Endothelial cell (in vitro differentiated cells): ENCODE measurements at places on chromosomes 2 and 18.

DNA sequence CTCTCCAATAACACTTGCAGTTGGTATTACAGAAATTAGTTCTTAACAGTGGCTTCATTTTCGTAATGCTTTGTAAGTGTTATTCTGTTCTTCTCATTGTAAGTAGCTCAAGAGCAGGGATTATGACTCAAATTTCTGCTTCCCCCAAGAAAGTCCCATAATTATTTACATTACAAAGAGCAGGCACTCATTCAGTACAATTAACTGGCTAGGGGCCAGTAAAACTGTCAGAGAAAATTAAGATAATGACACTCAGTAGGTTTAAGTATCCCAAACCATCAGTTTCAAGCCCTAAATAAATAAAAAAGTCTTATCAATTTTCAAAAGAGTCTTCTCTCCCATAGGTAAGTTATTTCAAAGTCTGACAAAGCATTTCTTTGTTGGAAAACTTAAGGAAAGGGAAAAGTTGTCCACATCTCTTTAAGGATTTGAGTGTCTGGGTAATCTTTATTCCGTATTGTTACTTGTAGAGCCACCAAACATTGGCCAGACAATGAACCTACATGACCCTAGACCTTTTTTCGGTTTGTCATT, 137.1 kb downstream of the ARHGAP28 start:
- no peaks in the 10 kb centered on the region for H3K4me1 ChIP-seq
- DNase-seq, result no peak
- no peak overlapping the region for H3K4me3 ChIP-seq
- H3K27ac ChIP-seq, result no peak overlapping the region

- peak overlapping the region; percentile 49 for H3K27ac ChIP-seq
- no peak for DNase-seq
- peak overlapping the region; percentile 95 for H3K4me3 ChIP-seq
- peaks cover 25% of the 10 kb centered on the region for H3K4me1 ChIP-seq
These were observed 3.9 kb upstream of the SOS1 start for GRCh38 chr2:39124746-39125057.

DNA sequence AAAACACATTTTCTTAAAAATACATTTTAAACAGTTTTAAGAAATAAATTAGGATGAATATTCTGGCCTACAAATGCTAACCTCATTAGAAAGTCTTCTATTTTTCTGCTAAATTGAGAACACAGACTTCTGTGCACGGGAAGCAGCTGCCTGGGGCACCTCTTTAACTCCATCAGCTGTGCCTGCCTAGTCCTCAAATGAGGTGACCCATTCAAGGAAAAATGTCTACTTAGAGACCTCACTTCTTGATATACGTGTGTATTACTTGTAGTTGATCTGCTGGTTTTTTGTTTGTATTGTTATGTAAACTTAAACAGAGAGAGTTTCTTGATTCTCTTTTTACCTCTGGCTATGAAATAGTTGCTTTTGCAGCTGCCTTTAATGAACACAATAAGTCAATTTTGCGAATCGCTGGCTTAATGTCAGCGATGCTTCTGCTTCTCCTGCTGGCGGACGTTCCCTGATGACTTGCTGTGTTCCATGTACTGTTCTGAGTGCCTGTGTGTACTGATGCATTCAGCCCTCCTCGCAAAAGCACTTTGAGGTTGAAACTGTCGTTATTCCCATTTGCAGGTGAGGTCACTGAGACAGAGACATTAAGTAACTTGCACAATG, 88.7 kb upstream of the TXNDC2 start:
- no peak overlapping the region for H3K4me3 ChIP-seq
- H3K4me1 ChIP-seq, result no peaks in the 10 kb centered on the region
- H3K27ac ChIP-seq, result no peak overlapping the region
- H3K36me3 ChIP-seq, result peaks cover 22% of the 10 kb centered on the region
- DNase-seq, result no peak
- H3K27me3 ChIP-seq, result peaks cover 1% of the 10 kb centered on the region

- H3K4me3 ChIP-seq, result peak overlapping the region; percentile 15
- no peaks in the 10 kb centered on the region for H3K36me3 ChIP-seq
- H3K27me3 ChIP-seq, result peaks cover 2% of the 10 kb centered on the region
- peaks cover 8% of the 10 kb centered on the region for H3K4me1 ChIP-seq
These were observed 289.2 kb downstream of the PHLPP1 start for GRCh38 chr18:63004466-63005089.

DNA sequence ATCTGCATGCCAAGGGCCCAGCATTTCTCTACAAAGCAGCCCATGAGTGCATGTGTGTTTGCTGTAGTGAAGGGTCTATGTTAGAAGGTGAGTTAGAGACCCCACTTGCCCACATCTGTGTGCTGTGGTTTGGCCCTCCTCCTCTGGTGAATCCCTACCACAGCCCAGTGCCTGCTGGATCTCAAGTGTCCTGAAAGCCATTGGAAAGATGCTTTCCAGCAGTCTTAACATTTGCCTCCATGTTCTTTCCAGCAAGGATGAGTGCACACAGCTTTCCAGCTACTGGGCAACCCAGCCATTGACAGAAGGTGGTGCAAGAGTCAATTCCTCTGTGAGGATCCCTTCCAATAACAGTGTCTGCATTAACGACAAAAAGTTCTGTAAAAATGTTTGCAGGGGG, 13.6 kb downstream of the CRIM1 start:
- H3K4me3 ChIP-seq, result no peak overlapping the region
- peaks cover 3% of the 10 kb centered on the region for H3K27me3 ChIP-seq
- H3K4me1 ChIP-seq, result peaks cover 81% of the 10 kb centered on the region
- H3K36me3 ChIP-seq, result peaks cover 10% of the 10 kb centered on the region
- no peak for DNase-seq

DNA sequence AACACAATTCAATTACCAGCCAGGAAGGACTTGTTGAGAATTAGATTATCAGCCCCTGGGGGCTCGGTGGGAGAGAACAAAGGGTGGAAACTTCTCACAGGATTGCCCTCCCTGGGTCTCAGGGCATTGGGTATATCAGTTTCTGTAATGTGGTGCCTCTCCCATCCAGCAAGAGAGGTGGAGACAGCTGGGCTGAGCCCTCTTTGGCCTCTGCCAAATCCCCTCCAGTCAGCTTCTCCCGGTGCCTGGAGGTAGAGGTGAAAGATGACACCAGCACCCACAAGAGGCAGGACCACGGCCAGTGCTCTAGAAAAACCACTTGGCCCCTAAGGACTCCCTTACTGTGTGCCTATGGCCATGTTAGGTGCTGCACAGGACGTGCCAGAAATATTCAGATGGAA, 179.7 kb downstream of the HAUS1 start:
- peaks cover 16% of the 10 kb centered on the region for H3K4me1 ChIP-seq
- no peak overlapping the region for H3K4me3 ChIP-seq
- no peaks in the 10 kb centered on the region for H3K27me3 ChIP-seq

- no peaks in the 10 kb centered on the region for H3K36me3 ChIP-seq
- no peak overlapping the region for H3K27ac ChIP-seq
- H3K27me3 ChIP-seq, result no peaks in the 10 kb centered on the region
These were observed 129.5 kb downstream of the TMEM182 start for GRCh38 chr2:102891296-102891695.

DNA sequence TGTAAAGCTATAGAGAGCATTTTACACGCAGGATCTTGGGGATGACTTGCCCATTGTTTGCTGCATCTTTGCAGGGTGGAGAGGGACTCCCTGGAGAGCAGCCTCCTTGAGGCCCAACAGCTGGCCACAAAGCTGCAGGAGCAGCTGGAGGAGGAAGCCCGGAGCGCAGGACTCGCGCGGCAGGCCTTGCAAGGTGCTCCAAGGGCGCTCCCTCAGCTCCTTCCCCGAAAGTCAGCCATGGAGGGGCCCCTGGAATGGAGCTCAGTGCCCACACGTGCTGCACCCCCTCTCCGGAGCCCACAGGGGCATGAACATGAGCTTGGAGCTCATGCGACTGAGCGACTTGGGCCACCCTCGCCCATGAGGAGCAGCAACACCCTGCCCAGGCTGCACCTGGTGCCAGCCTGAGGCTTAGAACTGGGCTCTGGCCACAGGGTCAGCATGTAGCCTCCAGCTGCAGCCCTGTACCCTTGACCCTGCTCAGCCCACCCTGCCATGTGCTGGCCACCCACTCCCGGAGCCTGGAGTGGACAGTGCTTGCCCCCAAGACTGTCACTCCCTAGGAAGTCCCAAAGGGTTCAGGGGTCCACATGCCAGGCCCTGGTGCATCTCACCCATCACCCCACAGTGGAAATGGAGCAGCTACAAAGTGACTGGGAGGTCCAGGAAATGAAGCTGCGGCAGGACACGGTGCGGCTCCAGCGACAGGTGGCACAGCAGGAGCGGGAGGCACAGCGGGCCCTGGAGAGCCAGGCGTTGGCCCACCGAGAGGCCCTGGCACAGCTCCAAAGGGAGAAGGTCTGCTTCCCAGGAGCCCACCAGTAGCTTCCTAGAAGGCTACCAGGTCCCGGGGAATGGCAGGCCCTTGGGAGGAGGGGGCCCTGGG, 43.0 kb downstream of the CROCC2 start:
- H3K4me3 ChIP-seq, result no peak overlapping the region
- H3K27me3 ChIP-seq, result peaks cover 8% of the 10 kb centered on the region

- peaks cover 11% of the 10 kb centered on the region for H3K4me1 ChIP-seq
- no peak overlapping the region for H3K4me3 ChIP-seq
- no peaks in the 10 kb centered on the region for H3K27me3 ChIP-seq
- no peak overlapping the region for H3K27ac ChIP-seq
These were observed 286.6 kb downstream of the ZEB2 start for GRCh38 chr2:144233317-144233716.

- H3K27me3 ChIP-seq, result peaks cover 3% of the 10 kb centered on the region
- no peak for DNase-seq
- H3K4me1 ChIP-seq, result no peaks in the 10 kb centered on the region
- H3K27ac ChIP-seq, result no peak overlapping the region
- H3K4me3 ChIP-seq, result no peak overlapping the region
These were observed 156.4 kb downstream of the CCBE1 start for GRCh38 chr18:59540780-59541179.

- peaks cover 17% of the 10 kb centered on the region for H3K36me3 ChIP-seq
- DNase-seq, result no peak
- H3K27ac ChIP-seq, result no peak overlapping the region
- H3K4me3 ChIP-seq, result peak overlapping the region; percentile 3
These were observed 113.7 kb upstream of the SRD5A2 start for GRCh38 chr2:31694444-31694843.

- no peak overlapping the region for H3K4me3 ChIP-seq
- H3K4me1 ChIP-seq, result peaks cover 2% of the 10 kb centered on the region
- no peak overlapping the region for H3K27ac ChIP-seq
- H3K27me3 ChIP-seq, result no peaks in the 10 kb centered on the region
- no peaks in the 10 kb centered on the region for H3K36me3 ChIP-seq
These were observed 13.2 kb downstream of the CNNM4 start for GRCh38 chr2:96773922-96774321.

DNA sequence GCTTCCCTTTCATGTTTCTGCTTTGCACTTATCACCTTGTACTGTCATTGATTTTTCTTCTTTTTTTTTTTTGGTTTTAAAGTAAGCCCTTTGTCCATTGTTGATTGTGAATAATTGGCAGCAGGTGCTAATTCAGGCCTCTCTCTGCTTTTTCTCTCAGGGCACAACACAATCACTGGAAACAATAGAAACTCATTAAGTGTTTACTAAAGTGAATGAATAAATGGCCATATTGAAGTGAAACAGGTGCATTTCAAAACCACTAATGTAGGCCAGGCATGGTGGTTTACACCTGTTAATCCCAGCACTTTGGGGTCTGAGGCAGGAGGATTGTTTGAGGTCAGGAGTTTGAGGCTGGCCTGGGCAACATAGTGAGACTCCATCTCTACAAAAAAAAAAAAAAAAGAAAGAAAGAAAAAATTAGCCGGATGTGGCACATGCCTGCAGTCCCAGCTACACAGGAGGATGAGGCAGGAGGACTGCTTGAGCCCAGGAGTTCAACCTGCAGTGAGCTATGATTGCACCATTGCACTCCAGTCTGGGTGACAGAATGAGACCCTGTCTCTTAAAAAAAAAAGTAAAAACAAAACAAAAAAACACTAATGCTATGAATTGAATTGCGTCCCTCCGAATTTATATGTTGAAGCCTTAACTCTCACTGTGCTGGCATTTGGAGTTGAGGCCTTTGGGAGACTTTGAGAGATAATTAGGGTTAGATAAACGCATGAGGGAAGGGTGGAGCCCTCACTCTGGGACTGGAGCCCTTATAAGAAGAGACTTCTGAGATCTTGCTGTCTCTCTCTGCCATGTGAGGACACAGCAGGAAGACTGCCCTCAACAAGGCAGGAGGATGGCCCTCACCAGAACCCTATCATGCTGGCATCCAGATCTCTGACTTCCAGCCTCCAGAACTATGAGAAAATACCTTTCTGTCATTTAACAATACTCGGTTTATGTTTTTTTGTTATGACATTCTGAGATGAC, 19.9 kb downstream of the SLC38A11 start:
- H3K36me3 ChIP-seq, result no peaks in the 10 kb centered on the region
- H3K27ac ChIP-seq, result no peak overlapping the region
- no peak for DNase-seq
- H3K4me3 ChIP-seq, result no peak overlapping the region

GRCh38 chr2:118295592-118296390, 207.5 kb downstream of the INSIG2 start:
- peaks cover 1% of the 10 kb centered on the region for H3K27me3 ChIP-seq
- H3K27ac ChIP-seq, result no peak overlapping the region
- no peak overlapping the region for H3K4me3 ChIP-seq
- H3K36me3 ChIP-seq, result no peaks in the 10 kb centered on the region
- H3K4me1 ChIP-seq, result no peaks in the 10 kb centered on the region

DNA sequence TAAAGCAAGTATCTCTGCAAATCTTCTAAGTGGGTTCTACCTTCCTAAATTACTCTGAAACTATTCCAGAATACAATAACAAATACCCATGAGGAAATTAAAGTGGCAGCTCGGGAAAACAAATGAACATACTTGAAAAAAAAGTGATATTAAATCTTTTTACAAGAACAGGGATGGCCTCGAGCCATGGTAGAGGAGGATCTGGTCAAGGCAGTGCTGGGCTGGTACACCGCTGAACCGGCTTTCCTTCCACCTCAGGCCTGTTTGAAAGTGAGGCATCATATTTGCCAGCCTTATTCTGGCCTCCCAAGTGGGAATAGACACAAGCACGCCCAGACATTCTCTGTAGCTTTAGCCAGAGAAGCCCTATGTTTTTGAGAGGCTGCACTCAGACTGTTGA, 124.5 kb upstream of the CDCA7 start:
- H3K4me3 ChIP-seq, result no peak overlapping the region
- no peak for DNase-seq
- no peaks in the 10 kb centered on the region for H3K4me1 ChIP-seq

- H3K27ac ChIP-seq, result no peak overlapping the region
- peak overlapping the region; percentile 43 for H3K4me3 ChIP-seq
These were observed 30.0 kb downstream of the THNSL2 start for GRCh38 chr2:88199912-88200682.

DNA sequence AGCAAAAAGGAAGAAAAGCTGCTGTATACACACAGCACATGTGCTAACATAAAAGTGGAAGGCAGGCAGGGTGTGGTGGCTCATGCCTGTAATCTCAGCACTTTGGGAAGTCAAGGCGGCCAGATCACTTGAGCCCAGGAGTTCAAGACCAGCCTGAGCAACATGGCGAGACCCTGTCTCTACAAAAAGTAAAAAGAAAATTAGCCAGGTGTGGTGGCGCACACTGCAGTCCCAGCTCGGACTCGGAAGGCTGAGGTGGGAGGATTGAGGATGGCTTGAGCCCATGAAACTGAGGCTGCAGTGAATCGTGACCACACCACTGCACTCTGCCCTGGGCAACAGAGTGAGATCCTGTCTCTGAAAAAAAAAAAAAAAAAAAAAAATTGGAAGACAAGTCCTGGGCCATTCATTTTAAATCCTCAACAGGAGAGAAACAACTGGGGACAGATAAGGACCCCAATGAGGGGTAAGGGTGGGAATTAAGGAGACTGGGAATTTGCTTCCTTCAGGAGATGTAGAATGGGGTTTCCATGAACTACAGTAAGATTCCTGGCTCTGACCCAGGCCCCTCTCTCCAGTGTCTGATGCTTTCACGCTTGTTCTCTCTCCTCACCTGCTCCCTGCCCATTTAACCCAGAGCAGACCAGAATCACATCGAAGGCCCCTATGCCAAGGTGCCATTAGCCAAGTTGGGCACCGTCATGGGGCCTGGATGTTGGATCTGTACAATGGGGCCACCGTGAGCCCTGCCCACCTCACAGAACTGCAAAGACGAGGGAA, 29.6 kb downstream of the TNS1 start:
- H3K4me1 ChIP-seq, result no peaks in the 10 kb centered on the region
- H3K27ac ChIP-seq, result no peak overlapping the region
- H3K4me3 ChIP-seq, result no peak overlapping the region
- DNase-seq, result no peak
